ENCODE measurements at places on chromosomes 13 and 19.
A peak's percentile ranks its signal among the peaks of the same experiment; 100 is the strongest.

- no peaks in the 10 kb centered on the region for H3K36me3 ChIP-seq
- DNase-seq, result no peak
- H3K4me3 ChIP-seq, result no peak overlapping the region
- no peaks in the 10 kb centered on the region for H3K27me3 ChIP-seq
Measured at GRCh38 chr13:31699650-31700049, 39.7 kb upstream of the RXFP2 start.

DNA sequence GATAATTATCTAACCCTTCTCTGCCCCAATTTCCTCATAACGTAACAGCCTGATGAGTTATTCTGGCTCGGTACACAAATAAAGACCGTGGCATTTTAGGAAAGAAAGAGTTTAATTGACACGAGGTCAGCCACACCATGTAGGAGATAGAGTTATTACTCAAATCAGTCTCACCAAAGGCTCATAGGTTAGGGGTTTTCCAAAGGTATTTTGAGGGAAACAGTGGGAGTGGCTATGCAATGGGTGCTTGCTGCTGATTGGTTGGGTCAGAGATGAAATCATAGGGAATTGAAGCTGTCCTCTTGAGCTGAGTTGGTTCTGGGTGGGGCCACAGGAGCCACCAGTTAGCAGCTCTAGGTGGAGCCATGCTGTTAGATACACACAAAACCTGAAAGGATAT lies 137.5 kb downstream of the FREM2 start:
- H3K27me3 ChIP-seq, result no peaks in the 10 kb centered on the region
- H3K36me3 ChIP-seq, result no peaks in the 10 kb centered on the region
- no peaks in the 10 kb centered on the region for H3K4me1 ChIP-seq
- no peak for DNase-seq
- no peak overlapping the region for H3K27ac ChIP-seq

DNA sequence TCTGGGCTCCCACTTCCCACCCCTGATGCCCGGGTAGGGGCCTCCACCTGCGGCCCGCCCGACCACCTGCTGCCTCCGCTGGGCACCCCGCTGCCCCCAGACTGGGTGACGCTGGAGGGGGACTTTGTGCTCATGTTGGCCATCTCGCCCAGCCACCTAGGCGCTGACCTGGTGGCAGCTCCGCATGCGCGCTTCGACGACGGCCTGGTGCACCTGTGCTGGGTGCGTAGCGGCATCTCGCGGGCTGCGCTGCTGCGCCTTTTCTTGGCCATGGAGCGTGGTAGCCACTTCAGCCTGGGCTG lies 7.9 kb downstream of the DBP start:
- H3K36me3 ChIP-seq, result peaks cover 5% of the 10 kb centered on the region
- DNase-seq, result no peak
- peaks cover 58% of the 10 kb centered on the region for H3K4me1 ChIP-seq
- H3K27ac ChIP-seq, result peak overlapping the region; percentile 79
- H3K4me3 ChIP-seq, result no peak overlapping the region

GRCh38 chr13:53105890-53106289 lies 77.3 kb downstream of the OLFM4 start:
- H3K4me1 ChIP-seq, result no peaks in the 10 kb centered on the region
- H3K27me3 ChIP-seq, result no peaks in the 10 kb centered on the region
- H3K27ac ChIP-seq, result no peak overlapping the region
- H3K36me3 ChIP-seq, result no peaks in the 10 kb centered on the region
- no peak overlapping the region for H3K4me3 ChIP-seq

- H3K4me3 ChIP-seq, result no peak overlapping the region
- H3K4me1 ChIP-seq, result peaks cover 72% of the 10 kb centered on the region
- H3K27ac ChIP-seq, result peak overlapping the region; percentile 32
- DNase-seq, result no peak
Measured at GRCh38 chr13:97267418-97268059, 45.4 kb downstream of the MBNL2 start.

GRCh38 chr19:7401694-7402093 lies 53.0 kb downstream of the ARHGEF18 start:
- no peaks in the 10 kb centered on the region for H3K36me3 ChIP-seq
- H3K4me3 ChIP-seq, result no peak overlapping the region
- no peak overlapping the region for H3K27ac ChIP-seq
- H3K27me3 ChIP-seq, result no peaks in the 10 kb centered on the region
- no peak for DNase-seq
- peaks cover 3% of the 10 kb centered on the region for H3K4me1 ChIP-seq
